ENCODE measurements at places on chromosomes 3 and 15. TPM values are rescaled to one million over a fixed set of nuclear protein-coding genes. Genes with fewer than 3 reads are reported as not detected.

DNA sequence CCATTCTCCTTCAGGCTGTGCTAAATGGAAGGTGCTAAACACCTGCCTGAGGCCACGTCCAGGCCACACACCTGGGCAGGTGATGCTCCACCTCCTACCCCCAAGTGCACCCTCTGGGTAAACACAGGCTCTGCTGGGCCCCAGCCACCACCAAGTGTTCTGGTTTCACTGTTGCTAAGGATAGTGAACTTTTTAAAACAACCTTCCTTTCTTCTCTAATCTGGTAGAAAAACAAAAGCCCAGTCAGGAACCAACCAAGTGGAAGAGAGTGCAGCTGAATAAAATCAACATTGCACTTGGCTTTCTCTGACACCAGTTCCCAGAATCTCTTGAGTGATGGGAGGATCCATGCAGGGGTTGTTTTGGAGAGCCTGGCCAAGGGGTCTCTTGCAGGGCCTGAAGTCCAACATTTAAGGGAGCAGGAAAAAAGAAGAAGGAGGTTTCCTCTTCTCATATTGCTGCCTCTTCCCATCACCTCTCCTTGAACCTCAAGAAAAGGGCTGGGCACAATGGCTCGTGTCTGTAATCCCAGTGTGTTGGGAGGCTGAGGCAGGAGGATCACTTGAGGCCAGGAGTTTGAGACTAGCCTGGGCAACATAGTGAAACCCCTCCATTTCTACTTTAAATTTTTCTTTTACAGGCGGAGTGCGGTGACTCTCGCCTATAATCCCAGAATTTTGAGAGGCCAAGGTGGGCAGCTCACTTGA, 26.2 kb upstream of the ATP13A3 start:
- no peak for DNase-seq

GRCh38 chr15:66873856-66874255, 171.8 kb downstream of the SMAD6 start:
- DNase-seq: no peak

TMEM40 gene
- not detected for total RNA-seq

MESP2 gene
- 0.45 TPM for total RNA-seq

SAMMSON gene
- total RNA-seq: 3.4 TPM

GOLGA8J gene
- total RNA-seq: 0.89 TPM

SNX4 gene
- 36.8 TPM for total RNA-seq

All from sciatic nerve (tissue), 2 donors.